ENCODE measurements at places on chromosomes 4 and X.

GRCh38 chr4:1015746-1016145 lies 4.3 kb downstream of the FGFRL1 start:
- DNase-seq: no peak

GRCh38 chrX:107726816-107727534 lies 48.6 kb downstream of the TSC22D3 start:
- DNase-seq: peak; percentile 16

GRCh38 chr4:66842724-66843088 lies 702.6 kb downstream of the CENPC start:
- DNase-seq: no peak

GRCh38 chrX:19303256-19303880 lies 40.4 kb upstream of the PDHA1 start:
- no peak for DNase-seq
